ENCODE measurements at places on chromosomes 1 and 21. TPM values are rescaled to one million over a fixed set of nuclear protein-coding genes. Genes with fewer than 3 reads are reported as not detected.

LCE2B gene
- polyA plus RNA-seq: not detected

OLFML2B gene
- 1.6 TPM for polyA plus RNA-seq

MYOG gene
- not detected for polyA plus RNA-seq

IGSF3 gene
- polyA plus RNA-seq: 1.0 TPM

HUNK gene
- 0.42 TPM for polyA plus RNA-seq

SLFNL1 gene
- polyA plus RNA-seq: 0.34 TPM

ATAD3C gene
- polyA plus RNA-seq: 2.2 TPM

OR10Z1 gene
- polyA plus RNA-seq: not detected

NR5A2 gene
- 2.1 TPM for polyA plus RNA-seq

CCDC18 gene
- polyA plus RNA-seq: 2.7 TPM
